Body of pancreas (tissue), 4 donors: ENCODE measurements at places on chromosomes 6 and 20.

- no peak for DNase-seq
Observed at GRCh38 chr6:5540370-5540769, 279.1 kb downstream of the FARS2 start.

DNA sequence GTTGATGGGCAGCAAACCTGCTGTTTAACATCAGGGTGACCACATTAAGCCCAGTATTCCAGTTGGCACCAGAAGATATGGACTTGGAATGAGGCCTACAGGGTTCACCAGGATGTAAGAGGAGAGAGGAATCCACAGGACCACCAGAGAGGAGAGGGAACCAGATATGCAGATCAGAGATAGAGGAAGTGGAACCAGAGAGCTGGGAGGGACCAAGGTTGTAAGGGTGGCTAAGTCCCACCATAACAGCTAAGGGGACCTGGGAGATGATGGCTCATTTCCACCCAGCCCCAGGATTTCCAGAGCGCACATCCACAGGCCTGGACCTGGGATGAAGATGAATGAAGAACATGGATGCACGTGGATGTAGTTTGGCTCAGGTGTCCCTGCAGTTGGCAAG lies 11.1 kb downstream of the BTN2A1 start:
- no peak for DNase-seq

- DNase-seq: no peak
Observed at GRCh38 chr20:51418137-51418529, 124.4 kb downstream of the NFATC2 start.

GRCh38 chr6:7673063-7673536 lies 52.8 kb upstream of the BMP6 start:
- DNase-seq: peak; percentile 41

- DNase-seq: no peak
Observed at GRCh38 chr6:13847326-13848050, 33.1 kb upstream of the MCUR1 start.

- DNase-seq: peak; percentile 60
Observed at GRCh38 chr6:108002365-108003221, 44.6 kb upstream of the SEC63 start.

DNA sequence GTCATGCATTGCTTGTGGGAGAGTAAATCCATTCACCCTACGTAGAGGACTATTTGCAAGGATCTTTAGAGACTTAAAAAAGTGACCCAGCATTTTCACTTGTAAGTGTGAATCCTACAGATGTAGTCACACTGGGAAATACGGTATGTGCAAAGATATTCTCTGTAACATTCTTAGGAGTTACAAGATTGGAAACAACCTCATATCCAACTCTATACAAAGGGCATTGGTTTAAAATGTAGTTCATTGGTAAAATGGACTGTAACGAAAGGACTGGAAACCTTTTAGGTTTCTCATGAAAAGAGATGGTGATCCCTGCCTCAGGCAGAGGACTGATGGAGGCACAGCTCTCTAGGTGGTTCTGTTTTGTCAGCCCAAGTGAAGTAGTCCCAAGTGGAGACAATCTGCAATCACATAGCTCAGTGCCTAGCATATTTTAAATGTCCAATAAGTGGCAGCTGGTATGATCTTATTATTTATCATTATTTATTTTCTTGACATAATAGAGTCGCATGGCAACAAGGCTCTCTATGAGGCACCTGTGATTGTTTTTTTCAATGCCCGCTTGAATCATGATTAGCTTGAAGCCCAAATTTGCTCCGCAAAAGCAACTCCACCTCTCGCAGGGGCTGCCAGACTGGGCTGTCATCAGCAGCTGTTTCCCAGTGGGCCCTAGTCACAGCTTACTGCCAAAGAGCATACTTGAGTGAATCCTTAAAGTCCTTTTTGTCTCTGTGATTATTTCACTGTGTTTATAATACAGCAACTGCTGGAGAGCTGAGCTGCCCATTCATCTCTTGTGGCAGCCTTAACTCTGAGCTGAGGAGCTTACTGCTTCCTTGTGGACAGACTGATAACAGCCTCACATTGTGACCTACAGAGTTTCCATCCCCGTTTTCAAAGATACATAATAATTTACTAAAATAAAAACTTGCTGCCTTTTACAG lies 19.8 kb upstream of the ENPP1 start:
- DNase-seq: no peak

DNA sequence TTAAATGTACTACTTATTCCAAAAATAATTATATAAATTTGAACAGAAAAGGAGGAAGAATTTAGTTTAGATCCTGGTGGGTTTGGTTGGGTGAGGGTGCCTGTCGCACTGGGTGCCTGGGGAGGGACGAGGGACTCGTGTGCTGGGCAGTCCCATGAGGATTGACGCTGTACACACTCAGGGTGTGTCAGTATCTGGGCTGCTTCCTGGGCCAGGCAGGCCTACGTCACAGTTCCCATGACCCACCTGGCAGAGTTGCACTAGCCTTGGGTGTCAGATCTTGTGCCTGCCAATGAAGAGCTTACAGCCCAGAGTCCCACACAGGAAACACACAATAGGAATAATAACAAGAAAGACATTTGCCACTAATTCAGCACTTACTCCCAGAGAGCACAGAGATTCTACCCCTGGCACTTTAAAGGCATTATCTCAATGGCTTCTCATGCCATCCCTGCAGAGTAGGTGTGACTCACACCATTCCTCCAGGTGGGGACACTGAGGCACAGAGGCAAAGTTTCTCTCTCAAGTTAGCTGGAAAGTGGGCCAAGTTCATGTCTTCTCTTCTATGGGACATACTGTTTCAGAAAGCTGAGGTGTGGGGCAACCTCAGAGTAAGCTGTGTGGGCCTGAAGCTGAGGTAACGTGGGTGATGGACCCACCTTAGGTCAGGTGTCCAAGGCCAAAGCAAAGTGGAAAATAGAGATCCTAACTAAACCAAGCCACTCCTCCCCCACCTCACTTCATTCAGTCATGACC lies 1.3 kb upstream of the SDCBP2 start:
- DNase-seq: peak; percentile 90

DNA sequence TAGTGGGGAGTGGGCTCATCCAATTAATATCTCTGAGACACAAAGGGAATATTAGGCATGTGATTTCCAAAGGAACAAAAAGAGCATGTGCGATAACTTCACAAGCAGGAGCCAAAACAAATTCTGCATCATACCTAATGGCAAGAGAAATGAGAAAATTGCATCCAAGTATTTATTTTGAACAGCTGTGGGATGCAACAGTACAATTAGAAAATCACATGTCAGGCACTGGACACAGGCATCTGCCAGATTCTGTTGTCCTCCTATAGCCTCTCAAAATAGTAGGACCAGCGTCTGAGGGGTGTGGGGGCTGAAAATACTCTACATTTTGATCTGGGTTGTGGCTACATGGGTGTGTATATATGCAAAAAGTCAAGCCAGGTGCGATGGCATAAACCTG lies 66.3 kb downstream of the EDN1 start:
- DNase-seq: no peak

DNA sequence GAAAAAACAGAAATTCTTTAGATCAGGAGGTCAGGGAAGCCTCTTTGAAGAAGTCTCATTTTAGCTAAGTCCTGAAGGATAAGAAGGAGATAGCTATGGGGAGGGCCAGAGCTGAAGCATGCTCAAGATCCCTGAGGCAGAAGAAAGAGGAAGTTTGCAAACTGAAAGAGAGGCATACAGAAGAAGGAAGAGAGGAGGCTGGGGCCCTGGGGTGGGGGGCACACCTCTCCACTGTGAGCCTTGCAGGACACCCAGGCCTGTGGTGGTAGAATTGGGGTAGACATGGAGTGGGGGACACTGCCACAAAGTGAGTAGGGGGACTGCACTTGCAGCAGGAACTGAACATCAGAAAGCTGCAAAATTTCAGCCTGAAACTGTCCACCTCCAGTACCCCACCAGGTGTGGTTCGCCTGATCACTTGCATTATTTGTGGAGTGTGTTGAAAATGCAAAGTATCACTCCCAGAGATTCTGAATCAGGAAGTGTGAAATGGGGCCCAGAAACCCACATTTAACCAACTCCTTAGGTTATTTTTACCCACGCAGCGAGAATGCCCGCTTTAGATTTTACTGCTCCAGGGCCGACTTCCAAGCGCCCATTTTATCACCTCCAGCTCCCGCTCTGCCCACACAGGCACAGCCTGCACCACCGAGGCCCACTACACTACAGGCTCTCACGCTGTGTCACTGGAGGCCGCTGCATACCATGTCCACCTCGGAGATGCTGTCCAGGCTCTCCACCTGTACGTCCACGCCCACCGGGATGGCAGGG lies 44.0 kb downstream of the GABRR2 start:
- DNase-seq: no peak

- no peak for DNase-seq
Observed at GRCh38 chr6:119390247-119390793, 40.8 kb upstream of the MAN1A1 start.

DNA sequence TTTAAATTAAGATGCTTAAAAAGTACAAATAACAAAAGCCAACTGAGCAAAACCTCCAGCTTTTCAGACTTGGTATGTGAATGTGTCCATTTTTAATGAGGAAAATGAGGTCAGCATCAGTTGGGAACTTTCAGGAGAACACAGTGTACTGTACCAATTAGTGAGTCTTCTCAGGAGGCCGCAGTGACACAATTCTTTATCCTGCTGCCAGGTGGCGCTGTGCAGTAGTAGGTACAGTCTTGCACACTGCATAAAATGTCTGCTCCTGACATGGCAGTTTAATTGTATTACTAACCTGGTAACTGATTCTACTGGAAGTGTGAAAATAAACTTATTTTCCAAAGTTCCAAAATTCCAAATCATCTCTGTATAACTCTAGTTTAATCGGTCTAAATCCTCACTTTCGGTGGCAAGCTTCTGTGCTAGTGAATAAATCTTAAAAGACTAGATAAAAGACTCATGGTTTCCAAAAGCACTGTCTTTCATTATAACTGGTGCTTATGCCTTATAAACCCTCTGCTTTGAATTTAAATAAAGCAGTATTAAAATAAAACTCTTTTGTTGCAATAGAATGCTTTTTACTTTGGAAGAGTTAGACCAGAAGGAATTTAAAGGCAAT lies 214.8 kb upstream of the MMS22L start:
- DNase-seq: peak; percentile 72

- DNase-seq: no peak
Observed at GRCh38 chr6:134764741-134765140, 185.2 kb downstream of the ALDH8A1 start.

GRCh38 chr6:72316675-72317380 lies 305.0 kb upstream of the KCNQ5 start:
- peak; percentile 7 for DNase-seq

GRCh38 chr6:35318196-35319171 lies 20.9 kb downstream of the DEF6 start:
- DNase-seq: peak; percentile 88

DNA sequence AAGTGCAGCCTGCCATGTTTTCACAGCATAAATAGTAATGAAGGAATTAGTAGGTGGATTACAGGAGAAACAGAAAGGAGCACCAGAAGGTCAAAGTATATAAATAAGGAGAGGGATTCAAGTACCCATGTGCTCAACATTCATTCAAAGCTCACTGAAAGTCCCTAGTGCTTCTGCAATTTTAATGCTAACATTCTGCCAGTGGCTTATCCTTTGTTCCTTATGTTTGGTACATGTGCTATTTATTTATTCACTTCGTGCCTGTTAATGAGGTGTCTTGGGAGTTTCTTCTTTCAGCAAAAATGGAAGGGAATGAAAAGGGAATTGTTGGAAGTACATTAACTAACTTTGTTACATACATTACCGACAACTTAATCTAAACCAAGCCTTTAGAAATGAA lies 105.7 kb downstream of the CRYBG1 start:
- no peak for DNase-seq

DNA sequence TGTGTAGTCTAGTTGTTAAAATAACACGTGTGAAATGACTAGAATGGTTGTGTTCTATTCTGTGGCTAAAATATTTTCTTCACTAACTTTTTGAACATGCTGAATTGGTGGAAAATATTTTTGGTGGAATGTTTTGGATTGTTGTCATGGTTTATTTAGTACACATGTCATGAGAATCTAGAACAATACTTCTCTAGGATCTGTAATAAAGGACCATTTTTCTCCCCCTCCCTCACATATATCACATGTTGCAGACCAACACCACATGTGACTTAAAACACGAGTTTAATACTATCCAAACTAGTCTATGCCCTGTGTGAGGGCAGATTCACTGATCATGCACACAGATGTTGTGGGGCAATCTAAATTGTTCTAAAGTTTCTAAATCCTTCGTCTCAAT lies 29.2 kb downstream of the FIG4 start:
- no peak for DNase-seq

DNA sequence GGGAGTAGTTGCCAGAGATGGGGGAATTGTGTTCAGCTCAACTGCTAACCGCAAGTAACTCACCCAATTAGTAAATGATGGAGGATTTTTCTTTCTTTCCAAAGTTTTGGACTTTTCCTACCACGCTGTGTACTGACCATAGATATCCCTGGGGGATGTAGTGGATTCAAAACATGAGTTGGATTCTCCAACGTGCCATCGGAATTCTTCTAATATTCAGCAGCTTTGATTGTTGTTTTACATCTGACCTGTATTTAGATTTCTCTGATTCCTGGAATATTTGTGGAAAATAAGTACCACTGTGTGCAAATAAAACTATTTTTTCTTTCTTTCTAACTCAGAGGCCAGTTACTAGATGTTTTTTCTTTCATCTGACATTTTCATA lies 1.1 kb downstream of the CCDC170 start:
- no peak for DNase-seq
